NCI-H1417 treated with DMSO at 0.1 percent for 48 hours (cell line): ENCODE measurements at places on chromosomes 3 and 15.

GRCh38 chr3:152298393-152299248, 29.9 kb downstream of the MBNL1 start:
- peak; percentile 36 for DNase-seq

GRCh38 chr3:190531406-190531805, 17.5 kb downstream of the IL1RAP start:
- no peak for DNase-seq

DNA sequence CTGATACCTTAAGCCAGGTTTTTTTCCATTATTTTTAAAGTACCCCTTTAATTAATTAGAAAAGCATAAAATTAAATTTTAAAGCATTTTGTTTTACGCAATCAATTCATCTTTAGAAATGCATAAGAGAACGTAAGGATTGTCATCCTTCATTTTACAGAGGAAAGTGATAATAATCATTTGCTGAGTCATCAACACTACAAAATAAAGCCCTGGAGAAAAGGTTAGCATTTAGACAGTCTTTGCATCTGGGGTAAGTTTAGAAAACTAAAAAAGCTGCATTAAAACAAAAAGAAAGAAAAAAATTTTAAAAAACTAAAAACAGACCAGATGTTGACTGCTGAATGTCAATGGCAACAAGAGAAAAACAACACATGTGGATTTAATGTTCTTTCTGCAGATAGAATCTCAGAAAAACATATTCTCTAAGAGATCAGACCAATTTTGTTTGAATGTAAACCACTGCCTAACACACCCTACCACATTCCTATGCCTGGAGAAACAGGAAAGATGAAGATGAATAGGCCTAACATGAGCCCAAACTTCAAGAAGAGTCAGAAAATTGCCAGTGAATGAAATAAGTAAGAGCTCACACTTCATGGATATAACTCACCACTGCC, 59.9 kb downstream of the SUCNR1 start:
- no peak for DNase-seq

- DNase-seq: no peak
Observed at GRCh38 chr3:127900536-127900935, 14.5 kb upstream of the KBTBD12 start.

- no peak for DNase-seq
Observed at GRCh38 chr3:61181874-61182273, 69.4 kb downstream of the FHIT start.

DNA sequence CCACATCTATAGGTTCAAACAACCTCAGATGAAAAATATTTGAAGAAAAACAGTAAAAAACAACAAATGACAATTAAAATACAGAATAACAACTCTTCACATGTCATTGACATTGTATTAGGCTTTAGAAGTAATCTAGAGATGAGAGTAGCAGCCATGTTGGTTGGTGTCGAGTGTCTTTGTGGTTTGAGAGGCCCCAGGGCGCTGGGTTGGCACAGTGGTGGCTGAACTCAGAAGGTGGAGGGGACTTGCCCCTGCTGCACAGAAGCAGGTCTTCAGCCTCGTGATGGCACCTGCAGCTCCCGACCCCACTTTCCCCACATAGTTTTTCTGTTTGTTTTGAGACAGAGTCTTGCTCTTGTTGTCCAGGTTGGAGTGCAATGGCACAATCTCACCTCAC, 187.2 kb downstream of the OSBPL10 start:
- no peak for DNase-seq

DNA sequence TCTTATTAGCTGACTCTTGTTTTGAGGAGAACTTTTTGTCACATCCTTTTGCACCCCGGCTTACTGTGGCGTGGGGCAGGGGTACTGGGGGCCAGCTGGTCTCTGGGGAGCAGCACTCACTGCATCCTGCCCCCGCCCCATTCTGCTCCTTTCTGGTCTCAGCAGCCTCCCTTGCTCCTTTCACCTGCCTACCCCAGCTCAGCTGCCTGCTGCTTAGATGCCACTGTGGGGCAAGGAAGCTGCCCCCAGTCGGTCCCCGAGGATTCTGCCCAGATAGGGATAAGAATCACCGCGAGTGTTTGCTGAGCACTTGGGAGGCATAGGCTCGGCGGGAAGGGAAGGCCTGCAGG, 32.0 kb downstream of the APBA2 start:
- no peak for DNase-seq

DNA sequence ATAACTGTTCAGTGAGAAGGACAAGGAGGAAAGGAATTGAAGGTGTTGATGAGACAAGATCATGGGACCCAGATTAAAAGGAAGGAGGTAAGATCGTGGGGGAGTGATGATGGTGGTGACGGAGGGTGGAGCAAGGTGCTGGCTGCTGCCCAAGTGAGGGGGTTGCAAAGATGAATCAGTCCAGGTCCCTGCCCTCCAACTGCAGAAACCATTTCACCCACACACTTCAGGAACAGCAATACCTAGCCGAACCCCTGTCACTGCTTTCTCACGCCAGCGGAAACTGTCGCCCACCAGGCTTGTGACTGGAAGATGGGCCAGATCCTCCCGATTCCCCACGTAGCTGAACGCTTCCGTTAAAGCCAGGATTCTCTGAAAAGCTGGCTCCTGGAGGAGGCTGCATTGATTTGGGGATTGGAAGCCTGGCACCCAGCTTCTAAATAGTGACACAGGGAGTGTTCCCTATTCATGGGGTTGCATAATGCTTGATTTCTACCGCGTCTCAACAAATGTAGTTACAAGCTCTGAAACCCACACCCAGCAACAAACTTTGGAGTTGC, 3.2 kb upstream of the LSG1 start:
- no peak for DNase-seq

DNA sequence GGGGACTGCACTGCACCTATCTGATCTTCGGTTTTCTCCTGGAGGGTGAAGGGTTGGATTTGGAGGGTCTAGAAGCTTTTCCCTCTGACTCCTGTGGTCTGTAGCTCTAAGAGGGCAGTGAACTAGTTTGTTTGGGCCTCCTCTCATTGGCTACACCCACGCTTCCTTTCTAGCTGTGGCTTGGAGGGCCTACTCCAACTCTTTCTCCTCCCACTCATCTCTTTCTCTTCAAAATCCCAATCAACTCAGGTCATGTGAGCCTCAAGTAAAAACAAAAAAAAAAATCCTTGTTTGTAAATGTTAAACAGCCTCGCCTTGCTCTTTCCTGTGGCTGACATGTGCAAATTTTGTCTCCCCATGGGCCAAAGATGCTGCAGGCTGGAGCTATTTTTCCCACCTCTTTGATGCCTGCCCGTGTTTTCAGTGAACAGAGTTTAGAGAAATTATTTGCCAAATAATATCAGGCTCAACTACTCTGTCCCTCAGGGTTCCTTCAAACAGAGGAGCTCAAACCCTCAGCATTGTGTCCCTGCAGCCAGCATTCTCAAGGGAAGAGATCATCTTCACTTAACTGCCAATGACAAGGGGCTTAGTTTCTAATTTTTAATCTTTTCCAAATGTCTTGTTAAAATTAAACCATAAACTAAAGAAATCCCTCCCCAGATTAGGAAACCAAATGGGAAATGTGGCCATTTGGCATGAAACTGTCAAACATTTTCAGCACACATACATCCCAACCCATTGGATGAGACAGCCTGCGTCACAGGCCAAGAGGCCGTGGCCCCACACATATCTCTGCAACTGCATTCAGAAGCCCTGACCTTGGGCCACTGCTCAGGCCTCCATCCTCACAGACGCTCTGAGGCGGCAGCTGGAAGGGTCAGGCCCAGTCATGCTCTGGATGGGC, 114.8 kb upstream of the THBS1 start:
- DNase-seq: no peak

- DNase-seq: no peak
Observed at GRCh38 chr15:41048397-41048796, 67.7 kb downstream of the INO80 start.

DNA sequence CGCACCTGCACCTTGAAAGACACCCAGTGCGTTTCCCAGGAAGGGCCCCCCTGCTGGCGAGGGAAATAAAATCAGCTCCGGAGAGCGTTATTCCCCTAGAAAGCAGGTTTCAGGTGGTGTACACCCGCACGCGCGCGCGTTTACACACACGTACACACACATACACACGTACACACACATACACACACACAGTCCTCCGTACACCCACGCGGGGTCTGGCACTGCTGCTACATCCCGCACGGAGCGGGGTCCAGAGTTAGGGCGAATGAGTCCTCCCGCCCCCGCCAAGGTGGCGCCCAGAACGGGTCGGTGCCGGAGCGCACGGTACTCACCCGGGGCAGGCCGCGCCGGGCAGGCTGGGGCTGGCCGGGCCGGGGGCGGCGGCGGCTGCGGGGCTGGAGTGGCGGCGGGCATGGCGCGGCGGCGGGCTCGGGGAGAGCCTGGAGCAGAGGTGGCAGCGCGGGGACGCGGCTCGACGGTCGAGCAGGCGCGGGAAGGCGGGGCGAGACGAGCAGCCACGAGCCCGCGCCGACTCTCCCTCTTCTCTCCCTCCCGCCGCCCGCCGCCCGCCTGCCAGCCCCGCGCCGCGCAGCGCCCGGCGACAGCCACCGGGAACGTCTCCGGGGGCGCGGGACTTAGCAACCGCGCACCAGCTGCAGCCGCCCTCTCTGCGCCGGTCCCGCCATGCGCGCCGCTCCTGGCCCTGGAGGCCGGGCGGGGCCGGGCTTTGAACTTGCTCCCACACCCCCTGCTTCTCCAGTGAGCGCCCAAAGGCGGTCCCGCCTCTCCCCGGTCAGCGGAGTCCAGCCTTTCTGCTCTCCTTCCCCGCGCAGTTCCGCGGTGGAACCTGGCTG, at the start of gene DCLK3:
DCLK3 (minus strand) TSS at position 704 of the 854 bp plus-strand sequence; CDS start at position 414, 290 bp downstream.
- no peak for DNase-seq

DNA sequence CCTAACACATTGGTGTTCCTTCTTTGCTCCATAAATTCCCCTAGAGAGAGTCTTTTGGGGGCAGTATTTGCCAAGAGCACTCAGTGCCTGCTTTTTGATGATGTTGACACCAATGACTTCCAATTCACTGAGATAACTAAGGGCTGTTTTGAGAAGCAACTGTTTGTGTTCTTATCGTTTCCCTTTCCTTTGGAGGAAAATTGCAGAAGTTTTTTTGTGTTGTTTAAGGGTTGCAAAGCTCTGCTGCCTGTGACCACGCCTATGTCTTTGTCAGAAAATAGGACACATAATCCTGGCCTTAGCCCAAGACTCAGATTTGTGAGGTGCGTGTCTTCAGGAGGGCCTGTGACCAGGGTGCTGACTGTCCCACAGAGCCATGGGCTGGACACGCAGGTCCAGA, 99.6 kb downstream of the FAM43A start:
- DNase-seq: no peak

- no peak for DNase-seq
Observed at GRCh38 chr3:100024520-100025303, 89.6 kb downstream of the FILIP1L start.

DNA sequence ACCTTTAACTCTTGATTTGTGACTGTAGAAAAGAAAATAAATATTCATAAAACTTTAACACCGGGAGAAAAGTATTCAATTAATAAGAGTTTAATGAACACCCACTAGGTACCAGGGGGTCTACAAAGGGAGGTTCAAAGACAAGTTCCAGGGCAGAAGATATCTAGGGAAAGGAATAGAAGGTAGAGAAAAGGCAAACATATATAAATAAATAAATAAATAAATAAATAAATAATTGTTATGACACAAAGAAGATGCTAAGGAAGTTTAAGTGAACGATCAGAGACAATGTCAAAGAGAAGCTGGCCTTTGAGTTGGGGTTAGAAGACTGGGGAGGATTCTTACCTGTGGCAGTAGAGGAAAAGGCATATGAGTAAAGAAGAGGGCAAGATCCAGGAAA, 123.8 kb downstream of the NEDD4 start:
- no peak for DNase-seq

DNA sequence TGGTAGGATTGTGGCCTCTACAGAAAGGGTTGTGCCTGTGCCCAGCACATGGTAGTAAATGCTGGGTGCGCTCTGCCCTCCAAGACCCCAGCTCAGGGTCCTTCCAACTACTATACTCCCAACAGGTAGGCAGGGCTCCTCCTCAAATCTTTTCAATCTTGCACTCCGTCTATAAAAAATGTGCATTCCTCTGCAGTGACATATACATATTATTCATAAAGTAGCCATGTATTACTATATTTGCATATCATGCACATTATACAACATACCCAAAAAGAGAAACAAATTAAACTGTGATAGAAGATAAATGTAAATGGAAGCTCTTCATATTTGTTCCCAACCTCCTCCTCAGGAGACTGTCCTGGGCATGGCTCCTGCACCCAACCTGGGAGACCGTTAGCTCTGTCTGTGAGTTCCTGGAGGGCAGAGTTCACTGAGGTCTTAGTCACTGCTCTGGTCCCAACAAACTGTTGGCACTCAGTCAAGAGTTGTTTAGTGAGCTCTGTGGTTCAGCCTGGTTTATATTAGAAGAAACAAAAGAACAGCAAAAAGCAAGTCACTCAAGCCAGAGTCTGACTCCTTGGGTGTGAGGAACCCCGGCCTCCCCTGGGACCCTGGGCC, 47.7 kb upstream of the GRIP2 start:
- DNase-seq: no peak

GRCh38 chr3:123632161-123632655, 47.4 kb upstream of the HACD2 start:
- DNase-seq: no peak

- no peak for DNase-seq
Observed at GRCh38 chr3:163490119-163490518, 1588.2 kb downstream of the SI start.

GRCh38 chr3:37135561-37135960, 38.8 kb downstream of the LRRFIP2 start:
- no peak for DNase-seq

DNA sequence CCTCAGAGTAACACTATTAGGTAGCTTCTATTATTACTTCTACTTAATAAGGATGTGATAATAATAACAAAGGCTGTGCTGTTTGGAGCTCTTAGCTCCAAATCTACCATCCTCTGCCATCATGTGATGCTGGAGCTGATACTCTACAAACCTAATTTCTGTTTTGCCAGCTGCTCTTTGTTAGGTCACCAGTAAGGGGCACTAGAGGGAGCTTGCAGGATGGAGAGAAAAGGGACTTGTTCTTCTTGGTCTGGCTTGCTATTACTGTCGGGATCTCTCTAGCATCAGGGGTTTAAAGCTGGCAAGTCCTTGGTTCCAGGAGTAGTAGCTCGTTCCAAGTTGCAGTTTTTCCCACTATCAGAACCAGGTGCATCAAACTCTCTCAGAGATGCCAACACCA, 194.9 kb upstream of the KBTBD8 start:
- no peak for DNase-seq

- DNase-seq: no peak
Observed at GRCh38 chr3:169022457-169022856, 641.1 kb downstream of the MECOM start.

DNA sequence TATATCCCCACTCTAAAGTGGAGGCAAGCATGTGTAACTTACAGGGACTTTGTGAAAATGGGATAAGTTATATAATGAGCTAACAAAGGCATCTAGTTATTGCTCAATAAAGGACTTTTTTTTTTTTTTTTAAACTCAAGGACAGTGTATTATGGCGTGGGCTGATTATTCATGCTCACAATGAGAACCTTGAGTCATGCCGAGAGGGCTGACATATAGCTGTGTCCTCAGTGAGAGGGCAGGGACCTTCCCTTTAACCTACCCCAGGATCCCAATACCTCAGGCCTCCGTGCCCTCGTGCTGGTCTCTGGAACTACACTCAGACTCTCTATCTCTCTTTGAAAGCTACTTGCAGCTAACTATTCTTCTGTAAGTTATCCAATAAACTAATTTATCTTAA, 319.9 kb upstream of the ICE2 start:
- DNase-seq: no peak
